Right cardiac atrium (tissue), 5 donors: ENCODE measurements at places on chromosomes 6 and 20. TPM values are rescaled to one million over a fixed set of nuclear protein-coding genes. Genes with fewer than 3 reads are reported as not detected.

DNA sequence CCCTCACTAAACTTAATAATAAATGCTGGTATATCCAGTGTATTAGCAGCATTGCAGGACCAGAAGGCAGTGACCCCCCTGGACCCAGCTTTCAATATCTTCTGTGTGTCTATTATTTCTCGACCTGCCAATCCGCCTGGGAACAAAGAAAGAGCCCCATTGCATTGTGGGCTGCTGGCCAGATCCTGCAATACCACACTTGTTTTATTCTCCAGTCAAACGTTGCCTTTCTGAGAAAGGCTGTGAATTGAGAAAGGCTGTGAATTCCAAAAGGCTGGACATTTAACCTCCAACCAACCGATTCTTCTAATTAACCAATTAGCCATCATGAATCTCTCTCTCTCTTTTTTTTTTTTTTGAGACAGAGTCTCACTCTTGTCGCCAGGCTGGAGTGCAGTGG lies 1.5 kb upstream of the MTO1 start:
- DNase-seq, result no peak

DNA sequence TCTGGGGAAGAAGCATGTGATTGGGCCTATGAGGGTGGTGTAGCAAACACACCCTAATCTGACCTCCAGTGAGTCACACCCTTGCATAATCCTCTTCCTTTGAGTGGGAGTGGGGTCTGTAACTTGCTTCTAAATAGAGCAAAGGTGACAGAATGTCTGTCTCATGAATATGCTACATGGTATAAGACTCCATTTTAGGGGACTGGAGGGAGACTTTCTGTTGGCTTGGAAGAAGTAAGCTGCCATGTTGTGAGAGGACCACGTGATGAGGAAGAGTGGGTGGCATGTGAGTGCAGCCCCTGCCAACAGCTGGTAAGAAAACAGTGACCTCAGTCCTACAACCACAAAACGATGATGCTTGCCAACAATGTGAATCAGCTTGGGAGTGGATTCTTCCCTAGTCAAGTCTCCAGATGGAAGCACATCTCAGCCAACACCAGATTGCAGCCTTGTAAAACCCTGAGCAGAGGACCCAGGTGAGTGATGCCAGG lies 3.7 kb downstream of the AK9 start:
- peak; percentile 19 for DNase-seq

GRCh38 chr6:8821981-8822381 lies 386.6 kb upstream of the SLC35B3 start:
- DNase-seq, result no peak

GRCh38 chr6:154457881-154458284 lies 52.6 kb downstream of the CNKSR3 start:
- DNase-seq, result no peak

GRCh38 chr6:1596088-1596852 lies 13.4 kb upstream of the FOXC1 start:
- DNase-seq, result peak; percentile 77

DNA sequence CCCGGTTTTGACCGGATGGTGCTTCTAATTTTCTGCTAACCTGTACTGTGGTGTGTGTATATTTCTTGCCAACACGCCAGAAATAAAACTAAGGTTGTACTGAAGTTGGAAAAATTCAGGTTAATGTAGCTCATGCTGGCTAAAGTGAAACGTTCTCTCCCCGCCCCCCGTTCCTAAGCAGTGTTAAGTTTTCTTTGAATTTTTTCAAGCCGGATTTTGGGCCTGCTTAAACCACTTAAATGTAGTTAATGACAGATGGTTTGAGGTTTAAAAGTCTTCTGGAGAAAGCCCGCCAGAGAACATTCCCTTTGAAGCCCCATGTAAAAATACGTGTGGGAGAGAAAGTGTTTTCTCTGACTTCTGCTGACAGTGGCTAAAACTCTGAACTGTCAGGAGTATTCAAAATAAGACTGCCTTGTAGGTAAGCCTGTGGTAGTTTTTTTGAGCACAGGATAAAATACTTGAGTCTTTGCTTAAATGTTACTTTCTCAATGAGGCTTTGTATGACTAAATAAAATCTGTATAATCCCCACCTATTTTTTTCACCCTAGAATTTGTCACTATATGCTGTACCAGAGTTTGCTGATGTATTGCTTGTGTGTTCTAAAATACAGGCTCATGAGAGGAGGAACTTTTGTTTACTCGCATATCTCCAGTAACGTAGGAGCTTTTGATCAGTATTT lies 101.3 kb downstream of the OR2B2 start:
- DNase-seq, result no peak

DNA sequence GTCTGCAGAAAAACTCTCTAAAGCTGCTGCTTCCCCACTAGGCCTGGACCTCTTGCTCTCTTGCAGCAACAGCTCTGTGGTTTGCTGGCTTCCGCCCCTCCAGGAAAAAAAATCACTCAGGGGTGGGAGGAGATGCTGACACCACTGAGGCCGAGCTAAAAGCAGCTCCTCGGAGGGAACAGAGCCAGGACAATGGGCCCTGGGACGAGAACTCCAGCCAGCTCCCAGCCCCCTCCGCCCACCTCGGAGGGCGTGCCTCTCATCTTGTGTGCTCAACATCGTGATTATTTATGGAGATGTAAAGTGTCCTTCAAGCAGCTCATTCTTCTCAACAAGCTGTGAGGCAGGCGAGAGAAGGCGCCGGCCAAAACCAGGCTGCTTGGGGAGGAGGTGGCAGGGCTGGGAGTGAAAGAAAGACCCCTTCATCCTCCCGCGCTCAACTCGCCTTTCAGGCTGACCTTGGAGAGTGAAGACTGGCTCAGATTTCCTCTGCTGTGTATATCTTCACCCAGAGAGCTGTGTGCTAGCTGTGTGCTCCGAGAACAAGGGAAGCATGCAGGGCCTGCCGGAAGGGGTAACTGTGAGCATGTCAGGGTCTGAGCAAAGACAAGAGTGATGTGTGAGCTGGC lies 53.5 kb upstream of the LRFN2 start:
- peak; percentile 49 for DNase-seq

- no peak for DNase-seq
Measured at GRCh38 chr6:70860920-70861319, 95.9 kb downstream of the B3GAT2 start.

DNA sequence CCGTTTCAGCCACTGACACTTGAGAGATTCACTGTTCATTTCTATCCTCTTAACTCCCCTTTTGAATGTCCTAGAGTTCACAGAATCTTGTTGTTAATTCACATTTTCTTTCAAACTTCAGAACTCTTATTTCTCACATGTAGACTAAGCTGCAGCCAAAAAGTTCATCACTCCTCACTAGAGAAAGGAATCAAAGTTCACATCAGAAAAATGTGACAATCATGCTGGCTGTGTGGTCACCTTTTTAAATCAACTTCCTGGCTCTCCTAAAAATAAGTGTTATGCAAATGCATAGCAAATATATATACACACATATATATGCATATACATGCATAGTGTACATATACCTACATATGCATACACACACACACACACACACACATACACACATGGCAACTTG lies 123.0 kb downstream of the CBLN4 start:
- DNase-seq, result no peak

DNA sequence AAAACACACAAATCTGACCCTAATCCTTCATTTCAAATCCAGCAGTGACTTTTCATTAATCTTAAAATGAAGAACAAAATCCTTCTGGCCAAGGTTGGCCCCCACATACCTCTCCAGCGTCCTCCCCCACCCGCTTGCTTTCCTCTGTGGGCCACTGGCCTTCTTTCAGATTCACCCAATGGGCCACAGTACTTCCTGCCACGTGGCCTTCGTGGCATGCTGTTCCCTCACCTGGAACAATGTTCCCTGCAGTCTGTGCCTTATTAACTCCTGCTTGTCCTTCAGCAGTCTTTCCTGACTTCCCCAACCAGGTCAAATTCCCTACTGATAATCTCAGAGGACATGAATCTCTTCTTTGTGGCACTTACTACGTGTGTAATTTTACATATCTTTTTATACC lies 5.3 kb upstream of the GTF2H4 start:
- DNase-seq, result no peak

HLA-DOA gene
- polyA plus RNA-seq, result 1.2 TPM

GRCh38 chr6:71395731-71396409 lies 107.3 kb downstream of the OGFRL1 start:
- DNase-seq, result no peak

DNA sequence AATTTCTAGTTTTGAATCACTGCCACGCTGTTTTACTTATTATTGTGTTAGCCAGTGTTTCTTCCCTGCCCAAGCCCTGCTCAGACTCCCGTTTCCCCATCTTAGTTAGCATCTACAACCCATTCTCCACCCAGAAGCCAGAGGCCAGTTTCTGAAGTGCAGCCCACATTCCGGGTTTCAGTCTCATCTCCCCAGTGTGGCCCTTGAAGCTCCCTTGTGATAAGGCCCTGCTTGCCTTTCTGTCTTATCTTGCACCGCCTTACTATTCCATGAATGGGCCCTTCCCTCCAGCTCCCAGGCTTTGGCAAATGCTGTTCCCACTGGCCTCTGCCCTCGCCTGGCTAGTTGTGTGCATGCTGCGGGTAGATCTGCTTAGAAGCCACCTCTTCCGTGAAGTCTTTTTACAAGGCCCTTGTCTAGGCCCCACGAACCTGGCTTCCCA lies 41.1 kb downstream of the TOX2 start:
- no peak for DNase-seq

EPHA7 gene
- 6.6 TPM for polyA plus RNA-seq

ARG1 gene
- not detected for polyA plus RNA-seq

DNA sequence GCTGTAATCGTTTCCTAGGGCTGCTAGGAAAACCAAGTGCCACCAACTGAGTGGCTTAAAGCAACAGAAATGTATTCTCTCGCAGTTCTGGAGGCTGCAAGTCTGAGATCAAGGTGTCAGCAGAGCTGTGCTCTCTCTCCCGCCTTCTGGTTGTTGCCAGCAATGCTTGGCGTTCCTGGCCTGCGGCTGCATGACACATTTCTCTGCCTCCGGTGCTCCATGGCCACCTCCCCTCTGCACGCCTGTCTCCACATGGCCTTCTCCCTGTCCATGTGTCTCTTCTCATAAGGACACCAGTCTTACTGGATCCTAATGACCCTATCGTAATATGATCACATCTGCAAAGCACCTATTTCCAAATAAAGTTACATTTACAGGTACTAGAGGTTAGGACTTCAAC lies 91.7 kb upstream of the AKAP12 start:
- DNase-seq, result peak; percentile 65
